ENCODE measurements at places on chromosomes 13 and 19.

DNA sequence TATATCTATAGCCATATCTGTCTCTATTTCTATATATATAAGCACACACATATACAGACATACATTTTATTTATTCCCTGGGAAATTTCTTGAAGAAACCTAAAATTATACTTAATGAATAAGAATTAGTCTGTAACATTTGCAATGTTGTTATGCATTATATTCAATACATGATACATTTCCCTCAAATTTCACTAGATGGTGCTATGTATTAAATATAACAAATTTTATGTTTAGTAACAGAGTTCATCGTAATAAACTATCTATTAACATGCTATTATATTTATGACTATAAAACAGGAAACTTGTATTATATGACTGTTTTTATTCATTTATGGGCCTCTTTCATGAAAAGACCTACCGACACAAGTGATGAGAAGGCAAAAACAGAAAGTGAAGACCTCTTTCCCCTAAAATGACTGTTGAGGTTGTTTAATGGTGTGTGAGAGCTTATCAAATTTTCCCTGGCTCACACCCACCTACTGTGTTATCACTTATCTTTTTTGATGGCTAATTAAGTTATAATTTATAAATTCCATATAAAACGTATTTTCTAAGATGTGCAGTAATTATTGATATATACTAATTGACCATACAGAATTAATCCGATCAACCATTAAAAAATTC lies 881.9 kb downstream of the SLITRK6 start:
- peak; percentile 27 for DNase-seq

- no peak for DNase-seq
These were observed 886.0 kb upstream of the SLC10A2 start for GRCh38 chr13:103952183-103952582.

GRCh38 chr19:5825178-5825577 lies 14.3 kb downstream of the FUT6 start:
- DNase-seq = no peak

- no peak for DNase-seq
These were observed 1.2 kb downstream of the RFXAP start for GRCh38 chr13:36820222-36820621.

DNA sequence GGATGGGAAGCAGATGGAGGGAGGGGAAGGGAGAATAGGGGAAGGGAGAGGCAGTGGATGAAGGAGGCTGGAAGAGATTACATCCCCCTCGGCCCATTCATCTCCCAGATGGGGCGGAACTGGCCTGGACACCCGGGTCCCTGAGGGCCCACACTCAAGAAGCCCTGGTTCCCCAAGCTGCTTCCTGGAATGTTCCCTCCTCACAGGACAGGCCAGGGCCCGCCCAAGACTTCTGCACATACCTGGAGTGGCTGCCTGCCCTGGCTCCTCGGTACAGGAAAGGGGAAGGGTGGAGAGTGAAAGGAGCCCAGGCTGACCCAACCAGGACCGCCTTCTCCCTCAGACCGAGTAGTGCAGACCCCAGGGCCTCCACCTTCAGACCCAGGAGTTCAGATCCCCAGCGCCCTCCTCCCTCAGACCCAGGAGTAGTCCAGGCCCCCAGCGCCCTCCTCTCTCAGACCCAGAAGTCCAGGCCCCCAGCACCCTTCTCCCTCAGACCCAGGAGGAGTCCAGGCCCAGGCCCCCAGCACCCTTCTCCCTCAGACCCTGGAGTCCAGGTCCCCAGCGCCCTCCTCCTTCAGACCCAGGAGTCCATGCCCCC lies 489 bp downstream of the NTF4 start:
- no peak for DNase-seq

DNA sequence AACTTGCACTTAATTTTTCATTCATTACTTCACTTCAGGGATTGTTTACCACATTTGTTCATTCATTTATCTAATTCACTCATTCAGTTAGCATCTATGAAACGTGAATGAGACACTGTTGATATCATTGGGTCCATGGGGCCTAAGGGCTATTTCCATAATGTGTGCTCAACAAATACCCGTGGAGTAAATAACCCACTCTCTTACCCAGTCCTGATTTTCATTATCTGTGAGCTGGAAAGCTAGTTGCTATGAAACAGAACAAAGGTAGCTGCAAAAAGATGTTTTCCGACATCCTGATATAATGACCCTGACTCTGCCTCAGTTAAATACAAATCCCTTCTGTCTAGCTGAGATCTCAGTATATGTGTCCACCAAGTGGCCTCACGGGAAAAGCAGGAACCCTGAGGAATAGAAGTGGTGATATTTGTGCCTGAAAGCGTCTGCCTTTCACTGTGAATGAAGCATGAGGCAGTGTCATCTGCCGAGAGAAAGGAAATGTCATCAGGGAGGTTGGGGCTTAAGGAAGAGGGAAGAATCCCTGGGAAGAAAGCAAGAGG lies 63.8 kb downstream of the SERTM1 start:
- DNase-seq = no peak

DNA sequence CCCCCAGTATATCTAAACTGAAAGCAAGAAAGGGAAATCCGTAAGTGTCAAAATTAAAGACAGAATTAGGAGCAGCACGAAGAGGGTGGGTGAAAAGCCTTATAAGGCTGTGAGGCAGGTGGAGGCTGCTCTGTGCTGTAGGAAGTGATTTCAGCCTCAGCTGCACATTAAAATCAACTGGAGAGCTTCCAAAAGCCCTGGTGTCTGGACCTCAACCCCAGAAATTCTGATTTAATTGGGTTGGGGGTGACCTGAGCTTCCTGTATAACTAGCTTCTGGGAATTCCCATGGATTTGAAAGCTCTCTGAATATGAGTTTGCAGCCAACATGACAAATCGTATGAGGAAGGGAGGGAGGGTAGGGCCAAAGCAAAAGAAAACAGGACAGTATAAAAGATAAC lies 242.4 kb upstream of the TMTC4 start:
- no peak for DNase-seq

- no peak for DNase-seq
These were observed 21.4 kb downstream of the CARS2 start for GRCh38 chr13:110684388-110685056.

DNA sequence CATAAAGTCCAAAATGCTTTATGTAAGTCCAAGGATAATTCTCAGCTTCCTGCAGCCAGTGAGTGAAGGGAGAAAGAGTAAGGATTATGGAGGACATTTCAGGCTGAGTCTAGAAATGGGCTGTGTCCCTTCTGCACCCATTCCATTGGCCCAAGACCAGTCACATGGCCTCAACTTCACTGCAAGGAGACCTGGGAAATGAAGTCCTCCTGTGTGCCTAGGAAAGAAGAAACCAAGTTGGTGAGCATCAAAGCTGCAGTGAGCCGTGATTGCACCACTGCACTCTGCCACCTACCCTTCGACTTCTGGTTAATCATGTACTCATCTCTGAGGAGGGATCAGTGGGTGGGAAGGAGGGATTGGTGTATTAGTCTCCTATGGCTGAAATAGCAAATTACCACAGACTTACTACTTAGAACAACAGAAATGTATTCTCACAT lies 3.6 kb upstream of the CD37 start:
- no peak for DNase-seq

DNA sequence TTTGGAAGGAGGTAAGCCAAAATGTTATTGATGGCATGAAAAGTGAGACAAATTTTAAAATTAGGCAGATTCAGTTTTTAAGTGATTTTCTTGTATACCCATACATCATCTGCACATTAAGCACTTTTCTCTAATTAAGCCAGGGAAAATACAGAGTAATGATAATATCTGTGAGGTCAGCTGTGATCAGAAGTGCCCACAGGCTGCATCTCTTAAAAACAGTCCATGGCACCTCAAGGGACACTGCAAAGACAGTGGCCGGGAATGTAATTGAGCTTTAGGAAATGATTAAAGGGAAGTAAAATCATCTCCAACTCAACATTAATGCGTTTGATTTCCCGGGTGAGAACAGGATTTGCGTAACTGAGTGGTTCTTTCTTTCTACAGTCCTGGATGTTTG lies 2.0 kb downstream of the COL4A1 start:
- DNase-seq = no peak

DNA sequence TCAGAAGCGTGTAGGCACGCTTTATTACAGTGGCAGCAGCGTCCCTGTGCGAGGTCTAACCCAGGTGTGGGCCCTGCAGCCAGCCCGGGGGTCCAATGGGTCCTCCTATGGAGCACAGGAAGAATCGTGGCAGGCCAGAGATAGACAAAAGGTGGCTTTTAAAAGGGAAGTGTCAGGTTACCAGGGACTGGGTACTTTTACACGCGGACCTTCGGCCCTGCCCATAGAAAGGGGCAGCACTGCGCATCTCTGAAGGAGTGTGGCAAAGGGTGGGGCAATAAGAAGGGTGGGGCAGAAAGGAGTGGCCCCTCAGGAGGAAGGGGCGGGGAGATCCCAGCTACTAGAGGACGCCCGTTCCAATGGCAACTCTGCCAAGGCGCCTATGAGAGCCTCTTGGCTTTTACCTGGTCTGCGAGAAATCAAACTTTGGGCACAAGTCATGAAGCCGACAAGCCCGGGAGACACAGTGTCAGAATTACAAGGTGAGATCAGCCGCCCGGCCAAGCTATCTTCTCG lies 1419.8 kb downstream of the UQCRFS1 start:
- peak; percentile 92 for DNase-seq

DNA sequence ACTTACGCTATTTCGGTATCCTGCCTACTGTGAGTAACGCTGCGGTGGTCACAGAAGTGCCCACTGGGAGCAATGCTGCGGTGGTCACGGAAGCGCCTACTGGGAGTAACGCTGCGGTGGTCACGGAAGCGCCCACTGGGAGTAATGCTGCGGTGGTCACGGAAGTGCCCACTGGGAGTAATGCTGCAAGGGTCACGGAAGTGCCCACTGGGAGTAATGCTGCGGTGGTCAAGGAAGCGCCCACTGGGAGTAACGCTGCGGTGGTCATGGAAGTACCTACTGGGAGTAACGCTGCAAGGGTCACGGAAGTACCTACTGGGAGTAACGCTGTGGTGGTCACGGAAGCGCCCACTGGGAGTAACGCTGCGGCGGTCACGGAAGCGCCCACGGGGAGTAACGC lies 52.1 kb upstream of the SOX1 start:
- no peak for DNase-seq

DNA sequence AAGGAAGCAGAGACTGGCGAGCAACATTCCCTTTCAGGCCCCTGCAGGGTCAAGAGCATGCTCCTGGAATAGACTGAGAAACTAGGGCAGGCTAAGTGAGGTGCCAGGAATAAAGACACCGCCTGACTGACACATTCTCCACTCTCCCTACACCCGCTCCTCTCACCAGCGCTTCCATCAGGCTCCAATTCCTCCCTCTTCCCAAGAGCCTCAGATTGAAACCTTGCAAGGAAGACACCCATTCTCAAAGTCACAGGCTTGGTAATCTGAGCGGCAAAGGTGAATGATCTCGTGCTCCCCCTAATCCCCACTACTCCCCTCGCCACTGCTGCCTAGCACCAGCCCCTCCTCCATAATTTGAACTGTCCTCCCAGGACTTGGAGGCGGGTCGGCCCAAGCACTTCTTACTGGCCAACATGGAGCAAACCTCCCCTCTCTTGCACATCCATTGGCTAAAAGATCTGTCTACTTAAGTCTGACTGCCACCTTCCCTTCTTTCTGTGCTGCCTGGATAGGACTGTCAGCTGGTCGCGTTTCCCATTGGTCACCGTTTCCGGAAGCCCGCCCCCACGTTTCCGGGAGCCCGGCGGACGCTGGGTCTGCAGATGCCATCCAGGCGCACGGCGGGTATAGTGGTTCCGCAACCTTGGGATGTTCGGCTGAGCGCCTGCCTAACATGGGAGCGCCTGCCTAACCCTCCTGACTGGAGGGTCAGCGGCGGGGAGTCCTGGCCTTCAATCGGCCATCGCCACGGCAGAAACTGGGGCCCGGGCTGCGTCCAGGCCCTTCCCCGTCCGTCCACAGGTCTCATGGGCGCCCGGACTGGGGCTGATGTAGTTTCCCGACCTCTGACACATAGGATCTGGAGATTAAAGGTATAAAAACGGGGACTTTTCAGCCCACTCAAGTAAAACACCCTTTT lies 33.6 kb downstream of the ZNF383 start:
- DNase-seq = peak; percentile 98

DNA sequence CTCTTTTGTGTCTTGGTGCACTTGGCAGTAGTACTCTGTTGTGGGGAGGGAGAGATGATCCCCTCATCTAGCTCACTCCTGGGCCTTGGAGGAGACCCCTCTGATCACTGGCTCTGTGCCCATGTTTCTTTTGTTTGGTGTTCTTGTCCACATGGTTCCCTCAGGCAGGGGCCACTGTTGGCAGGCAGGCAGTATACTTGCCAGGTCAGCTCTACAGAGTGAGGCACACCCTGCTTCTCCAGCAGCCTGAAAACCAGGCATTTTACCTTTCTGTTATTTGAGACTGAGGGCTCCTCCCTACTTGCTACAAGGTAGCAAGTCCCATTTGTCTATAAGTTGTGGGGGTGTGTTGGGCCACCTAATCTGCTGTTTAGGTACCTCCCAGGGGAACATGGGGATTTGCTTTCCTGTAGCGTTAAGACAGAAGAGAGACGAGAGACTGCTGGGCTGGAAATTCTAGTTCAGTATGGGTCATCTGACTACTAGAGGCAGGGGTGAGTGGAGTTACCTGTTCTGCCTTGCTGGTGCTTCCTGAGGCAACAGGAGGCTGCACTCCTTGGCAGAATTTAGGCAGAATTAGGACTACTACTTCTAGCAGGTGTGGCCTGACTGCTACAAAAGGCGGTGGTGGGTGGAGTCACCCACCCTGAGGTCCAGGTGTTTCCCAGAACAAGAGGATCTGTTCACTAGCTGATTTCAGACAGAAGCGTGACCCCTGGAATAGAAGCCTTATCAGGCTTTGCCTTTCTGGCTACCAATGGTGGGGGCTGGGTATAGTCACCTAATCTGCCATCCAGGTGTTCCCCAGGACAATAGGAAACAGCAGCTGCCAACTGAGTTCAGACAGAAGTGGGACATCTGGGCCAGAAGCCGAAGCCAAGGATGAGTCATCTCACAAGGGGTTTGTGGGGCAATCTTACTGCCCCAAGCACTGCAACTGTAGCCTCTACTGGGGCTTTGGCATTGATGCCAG lies 843.0 kb upstream of the ATXN8OS start:
- peak; percentile 40 for DNase-seq

GRCh38 chr19:56595548-56595899 lies 422 bp downstream of the ZNF71 start:
- no peak for DNase-seq

- no peak for DNase-seq
These were observed 2486.0 kb upstream of the PCDH20 start for GRCh38 chr13:63901630-63902029.

DNA sequence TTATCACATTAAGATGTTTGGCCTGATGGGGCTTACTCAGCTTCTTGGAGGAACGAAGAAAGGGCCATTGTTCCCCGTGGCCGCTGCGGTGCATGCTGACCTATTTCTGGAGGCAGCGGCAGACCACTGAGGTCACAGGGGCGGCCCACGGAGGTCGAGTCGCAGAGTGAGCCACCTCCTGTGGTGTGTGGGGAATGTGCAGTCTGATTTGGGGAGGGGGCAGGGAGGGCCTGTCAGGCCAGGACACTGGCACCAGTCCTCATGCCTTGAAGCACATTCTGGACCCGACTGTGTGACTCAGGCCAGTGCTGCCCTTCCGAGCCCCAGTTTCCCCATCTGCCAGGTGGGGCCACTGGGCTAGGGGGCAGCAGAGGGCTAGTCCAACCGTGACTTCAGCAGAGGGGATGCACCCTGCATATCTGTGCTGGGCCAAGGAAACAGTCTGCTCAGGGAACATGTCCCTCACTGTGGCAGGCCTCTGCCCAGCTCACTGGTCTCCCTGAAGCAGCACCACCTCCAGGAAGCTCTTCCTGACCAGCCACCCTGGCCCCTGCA lies 6.3 kb downstream of the SLC7A10 start:
- no peak for DNase-seq

Data from NCI-H345 (cell line).